ENCODE measurements at places on chromosomes 11 and 22.
A peak's percentile ranks its signal among the peaks of the same experiment; 100 is the strongest.

DNA sequence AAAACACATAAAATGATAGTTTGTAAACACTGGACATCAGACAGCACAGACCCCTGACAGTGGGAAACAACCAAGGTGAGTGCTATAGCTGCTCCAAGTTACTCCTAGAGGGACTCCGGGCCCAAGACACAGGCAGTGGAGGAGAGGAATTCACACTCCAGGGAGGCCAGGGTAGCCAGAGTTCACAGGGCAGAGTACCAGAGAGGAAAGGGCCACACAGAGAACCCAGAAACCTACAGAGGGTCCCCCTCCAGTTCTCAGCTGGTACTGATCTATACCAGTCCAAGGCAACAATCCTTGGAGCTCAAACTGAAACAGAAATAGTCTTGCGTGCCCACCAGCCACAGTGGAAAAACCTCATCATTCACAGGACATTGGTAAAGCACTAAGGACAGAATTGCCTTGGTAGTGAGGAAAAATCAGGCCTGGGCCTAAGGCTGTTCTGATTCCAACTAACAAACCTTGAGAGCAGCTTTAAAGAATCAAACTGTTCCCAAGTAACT, 7.6 kb downstream of the VPS37C start:
- peak; percentile 76 for DNase-seq

GRCh38 chr22:20296598-20296997, 23.3 kb downstream of the DGCR6L start:
- DNase-seq: no peak

DNA sequence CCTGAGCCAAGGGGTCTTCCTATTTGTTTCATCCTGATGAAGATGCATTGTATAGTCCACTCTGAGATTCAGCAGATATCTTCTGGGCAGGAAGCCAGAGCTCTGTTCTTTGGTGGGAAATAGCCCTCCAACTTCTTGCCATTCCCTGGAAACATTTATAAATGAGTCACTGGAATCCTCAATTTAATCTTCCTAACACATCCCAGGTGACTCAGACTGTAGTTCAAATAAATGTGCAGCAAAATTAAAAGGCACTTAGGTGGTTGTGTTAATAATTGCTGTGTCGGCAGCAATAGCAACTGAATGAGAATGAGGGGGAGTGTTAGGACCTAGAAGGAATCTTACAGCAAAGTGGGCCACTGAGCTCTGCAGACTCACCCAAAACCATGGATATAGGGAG, 108.6 kb downstream of the INSC start:
- DNase-seq: no peak

- DNase-seq: no peak
Measured at GRCh38 chr11:113167599-113167998, 146.8 kb upstream of the TTC12 start.

DNA sequence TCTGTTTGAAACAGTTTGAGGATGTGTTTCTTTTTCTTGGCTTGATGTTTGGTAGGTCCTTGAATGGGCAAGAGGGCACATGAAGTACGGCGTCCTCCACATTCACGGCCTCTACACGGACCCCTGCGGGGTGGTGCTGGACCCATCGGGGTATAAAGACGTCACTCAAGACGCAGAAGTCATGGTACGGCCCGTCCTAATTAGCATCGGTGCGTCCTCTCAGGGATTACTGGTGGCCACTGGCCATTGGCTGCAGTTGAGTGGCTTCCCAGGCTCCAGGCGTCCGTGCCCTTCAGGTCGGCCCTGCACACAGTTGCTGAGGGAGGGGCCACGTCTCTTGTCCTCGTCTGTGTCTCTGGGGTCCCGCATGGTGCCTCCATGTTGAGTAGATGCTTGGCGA, 20.8 kb downstream of the FAM118A start:
- no peak for DNase-seq

DNA sequence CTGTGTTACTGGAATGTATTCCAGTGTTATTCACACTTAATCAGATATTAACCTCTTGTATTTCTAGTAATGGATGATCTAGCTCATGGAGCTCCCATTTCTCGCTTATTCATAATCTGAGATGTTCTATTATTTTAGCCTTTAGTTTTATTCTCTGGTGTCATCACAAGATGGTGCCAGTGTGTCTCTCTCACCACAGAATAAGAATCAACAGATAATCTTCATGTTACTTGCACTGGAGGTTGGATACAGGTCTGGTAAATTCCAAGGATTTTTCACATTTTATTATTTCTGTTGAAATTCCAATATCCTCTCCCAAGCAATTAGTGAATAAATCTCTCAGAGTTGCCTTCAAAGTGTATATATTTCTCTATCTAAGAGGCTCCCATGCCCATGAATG, 74.6 kb downstream of the CASP12 start:
- no peak for DNase-seq

DNA sequence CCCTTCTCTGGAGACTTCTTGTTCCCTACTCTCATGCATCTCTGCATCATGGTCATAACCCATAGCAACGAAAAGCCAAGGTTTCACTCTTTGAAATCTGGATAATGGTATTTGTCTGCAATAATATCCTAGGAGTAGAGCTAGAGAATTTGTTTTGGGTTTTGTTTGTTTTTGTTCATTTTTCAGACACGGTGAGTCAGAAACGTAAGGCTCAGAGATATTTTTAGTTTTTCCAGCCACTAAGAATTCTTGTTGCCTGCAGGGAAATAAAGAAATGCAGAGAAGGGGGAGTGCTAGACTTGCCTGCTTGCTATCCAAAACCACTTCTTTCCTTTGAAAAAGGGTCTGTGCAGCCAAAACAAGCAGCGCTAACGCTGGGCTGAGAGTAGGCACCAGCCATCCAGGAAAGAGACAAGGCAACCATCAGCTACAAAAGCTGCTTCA, 26.0 kb downstream of the POU2AF3 start:
- DNase-seq: no peak

DNA sequence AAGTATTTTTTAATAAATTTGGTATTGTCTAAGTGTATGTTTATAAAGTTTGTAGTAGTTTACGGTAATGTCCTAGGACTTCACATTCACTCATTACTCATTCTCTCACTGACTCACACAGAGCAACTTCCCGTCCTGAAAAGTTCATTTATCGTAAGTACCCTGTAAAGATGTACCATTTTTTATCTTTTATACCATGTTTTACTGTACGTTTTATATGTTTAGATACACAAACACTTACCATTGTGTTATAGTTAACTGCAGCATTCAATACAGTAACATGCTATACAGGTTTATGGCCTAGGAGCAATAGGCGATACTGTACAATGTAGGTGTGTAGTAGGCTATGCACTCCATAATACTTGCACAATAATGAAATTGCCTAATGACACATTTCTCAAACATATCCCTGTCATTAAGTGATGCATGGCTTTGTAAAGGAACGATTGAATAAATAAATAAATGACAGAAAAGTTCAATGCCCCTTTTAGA, 12.5 kb upstream of the CARD18 start:
- DNase-seq: no peak

GRCh38 chr11:22162756-22163155, 30.1 kb upstream of the ANO5 start:
- no peak for DNase-seq

DNA sequence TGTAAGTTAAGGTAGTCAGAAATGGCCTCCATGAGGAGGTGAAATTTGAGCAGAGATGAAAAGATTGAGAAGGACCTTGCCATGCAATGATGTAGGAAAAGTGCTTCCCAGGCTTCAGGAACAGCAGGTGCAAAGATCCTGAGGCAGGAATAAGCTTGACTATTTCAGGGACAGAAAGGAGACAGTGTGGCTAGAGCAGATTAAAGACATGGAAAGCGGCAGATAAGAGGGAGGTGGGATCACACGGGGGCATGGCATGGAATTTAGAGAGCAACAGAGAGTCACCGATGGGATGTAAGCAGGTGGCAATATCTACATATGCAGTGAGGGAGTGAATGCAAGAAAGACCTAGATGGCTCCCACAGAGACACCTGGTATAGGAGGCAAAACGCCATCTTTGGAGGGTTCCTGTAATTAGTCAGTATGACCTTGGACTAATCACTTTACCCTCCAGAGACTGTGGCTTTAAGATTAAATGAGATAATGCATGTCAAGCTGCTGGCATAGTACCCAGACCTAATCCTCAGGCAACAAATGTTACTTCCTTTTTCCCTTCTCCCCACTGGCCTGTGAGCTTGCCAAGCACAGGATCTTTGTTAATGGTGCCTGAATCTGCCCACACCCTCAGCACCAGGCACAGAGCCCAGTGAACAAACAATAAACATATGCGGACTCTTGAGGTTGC, 24.6 kb upstream of the ACER3 start:
- no peak for DNase-seq

- no peak for DNase-seq
Measured at GRCh38 chr11:36394056-36394455, 98.0 kb downstream of the PRR5L start.

GRCh38 chr11:45982656-45983470, 60.4 kb downstream of the LARGE2 start:
- peak; percentile 96 for DNase-seq

- DNase-seq: no peak
Measured at GRCh38 chr11:116287866-116288265, 484.9 kb downstream of the BUD13 start.

DNA sequence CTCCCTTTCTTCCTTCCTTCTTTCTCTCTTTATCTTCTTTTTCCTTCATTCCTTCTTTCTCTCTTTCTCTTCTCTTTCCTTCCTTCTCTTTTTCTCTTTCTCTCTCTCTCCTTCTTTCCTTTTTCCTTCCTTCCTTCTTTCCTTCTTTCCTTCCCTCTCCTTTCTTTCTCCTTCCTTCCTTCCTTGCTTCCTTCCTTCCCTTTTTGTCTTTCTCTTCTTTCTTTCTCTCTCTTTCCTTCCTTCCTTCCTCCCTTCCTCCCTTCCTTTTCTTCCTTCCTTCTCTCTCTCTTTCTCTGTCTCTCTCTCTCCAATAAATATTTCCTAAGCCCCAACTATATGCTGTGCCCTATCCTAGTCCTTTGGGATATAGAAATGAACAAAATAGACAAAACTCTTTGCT, 60.5 kb downstream of the CACNG2 start:
- no peak for DNase-seq

- DNase-seq: no peak
Measured at GRCh38 chr22:45235101-45235777, 5.5 kb downstream of the KIAA0930 start.

GRCh38 chr22:46681010-46681409, 57.0 kb downstream of the CERK start:
- no peak for DNase-seq

GRCh38 chr11:64055077-64055476, 19.3 kb downstream of the FLRT1 start:
- no peak for DNase-seq

GRCh38 chr11:117424781-117425180, 97.1 kb downstream of the CEP164 start:
- no peak for DNase-seq

GRCh38 chr11:122788781-122789535, 49.3 kb upstream of the CRTAM start:
- no peak for DNase-seq
